ENCODE measurements at places on chromosomes 6 and 20.

- DNase-seq = no peak
Observed at GRCh38 chr20:10280018-10280908, 61.6 kb downstream of the SNAP25 start.

DNA sequence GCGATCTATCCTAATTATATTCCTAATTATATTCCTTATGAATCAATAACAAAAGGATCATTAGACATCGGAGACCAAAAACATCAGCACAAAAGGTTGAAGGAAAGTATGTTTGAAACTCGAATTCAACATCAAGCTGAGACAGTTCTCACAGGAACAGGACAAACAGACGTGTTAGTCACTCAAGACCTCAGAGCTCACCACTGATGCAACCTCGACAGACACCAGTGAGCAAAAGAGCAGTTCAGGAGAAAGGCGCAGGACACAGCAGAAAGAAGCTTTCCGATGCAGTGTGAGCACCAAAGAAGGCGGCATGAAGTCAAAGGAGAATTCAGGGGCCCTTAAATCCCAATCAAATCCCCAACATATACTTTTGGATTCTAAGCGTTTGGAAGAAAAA lies 6.3 kb upstream of the RAMACL start:
- DNase-seq = no peak

DNA sequence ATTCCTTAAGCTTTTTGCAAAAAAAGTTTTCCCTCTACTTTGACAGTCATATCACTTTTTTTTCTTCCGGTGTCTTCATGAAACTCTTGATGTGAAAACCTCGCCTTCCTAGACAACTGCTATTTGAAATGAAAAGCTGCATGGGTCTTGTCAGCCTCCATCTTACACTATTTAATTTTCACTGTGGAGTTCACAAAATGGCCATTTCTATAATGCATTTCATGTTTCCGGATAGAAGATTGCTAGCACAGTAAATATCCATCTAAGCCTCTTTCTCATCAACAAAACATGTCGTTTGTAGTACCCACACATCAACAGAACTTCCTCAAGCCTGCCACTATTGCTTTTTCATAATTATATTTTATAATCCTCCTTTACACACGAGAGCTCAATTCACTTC lies 204.9 kb upstream of the ID4 start:
- DNase-seq = no peak

DNA sequence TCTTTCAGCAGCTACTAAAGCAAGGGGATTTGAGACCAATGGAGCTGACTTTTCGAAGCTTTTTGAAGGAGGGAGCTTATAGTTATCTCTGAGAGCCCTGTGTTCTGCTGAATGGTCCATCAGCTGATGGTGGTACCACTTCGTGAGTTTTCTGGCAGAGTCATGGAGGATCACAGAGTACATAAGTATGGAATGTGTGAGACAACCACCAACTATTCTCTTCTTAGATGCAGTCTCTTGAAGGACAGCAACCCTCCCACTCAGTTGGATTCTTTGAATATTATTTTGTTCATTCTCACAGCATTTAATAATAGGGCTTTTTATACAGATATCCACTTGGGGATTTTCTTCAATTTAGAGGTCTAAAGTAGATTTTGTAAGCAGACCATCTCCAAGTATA lies 75.3 kb downstream of the ELOVL2 start:
- no peak for DNase-seq

GRCh38 chr6:70823651-70824050 lies 133.2 kb downstream of the B3GAT2 start:
- DNase-seq = no peak

- no peak for DNase-seq
Observed at GRCh38 chr6:108543175-108543940, 17.4 kb upstream of the FOXO3 start.

DNA sequence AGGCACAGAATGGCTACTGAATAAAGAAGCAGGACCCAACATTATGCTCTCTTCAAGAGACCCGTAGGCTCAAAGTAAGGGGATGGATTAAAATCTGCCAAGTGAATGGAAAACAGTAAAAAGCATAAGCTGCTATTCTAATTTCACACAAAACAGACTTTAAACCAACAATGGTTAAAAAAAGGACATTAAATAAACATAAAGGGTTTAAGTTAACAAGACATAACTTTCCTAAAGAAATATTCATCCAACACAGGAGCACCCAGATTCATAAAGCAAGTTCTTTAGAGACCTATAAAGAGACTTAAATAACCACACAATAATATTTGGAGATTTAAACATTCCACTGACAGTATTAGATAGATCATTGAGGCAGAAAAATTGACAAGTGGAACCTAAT lies 624.5 kb downstream of the RFPL4B start:
- no peak for DNase-seq

DNA sequence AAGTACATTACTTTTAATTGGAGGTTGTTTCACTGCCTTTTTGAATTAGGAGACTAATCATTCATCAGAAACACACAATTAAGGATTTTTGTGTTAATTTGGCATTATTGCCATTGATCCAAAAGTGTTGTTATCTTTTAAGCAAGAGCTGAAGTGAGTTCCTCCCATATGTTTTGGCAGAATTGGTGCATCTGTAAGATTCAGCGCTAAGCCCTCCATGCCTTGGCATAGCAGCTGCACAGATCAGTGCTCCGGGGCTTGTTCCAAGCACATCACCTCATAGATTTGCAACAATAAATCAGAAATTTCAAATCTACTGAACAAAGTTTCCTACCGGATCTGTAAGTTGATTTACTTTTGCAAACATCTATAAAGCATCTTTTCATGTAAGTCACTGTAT lies 106.8 kb upstream of the PHACTR1 start:
- no peak for DNase-seq

GRCh38 chr6:47145212-47145611 lies 103.1 kb upstream of the ADGRF1 start:
- DNase-seq = no peak

GRCh38 chr6:23870496-23870895 lies 255.5 kb upstream of the NRSN1 start:
- DNase-seq = no peak

DNA sequence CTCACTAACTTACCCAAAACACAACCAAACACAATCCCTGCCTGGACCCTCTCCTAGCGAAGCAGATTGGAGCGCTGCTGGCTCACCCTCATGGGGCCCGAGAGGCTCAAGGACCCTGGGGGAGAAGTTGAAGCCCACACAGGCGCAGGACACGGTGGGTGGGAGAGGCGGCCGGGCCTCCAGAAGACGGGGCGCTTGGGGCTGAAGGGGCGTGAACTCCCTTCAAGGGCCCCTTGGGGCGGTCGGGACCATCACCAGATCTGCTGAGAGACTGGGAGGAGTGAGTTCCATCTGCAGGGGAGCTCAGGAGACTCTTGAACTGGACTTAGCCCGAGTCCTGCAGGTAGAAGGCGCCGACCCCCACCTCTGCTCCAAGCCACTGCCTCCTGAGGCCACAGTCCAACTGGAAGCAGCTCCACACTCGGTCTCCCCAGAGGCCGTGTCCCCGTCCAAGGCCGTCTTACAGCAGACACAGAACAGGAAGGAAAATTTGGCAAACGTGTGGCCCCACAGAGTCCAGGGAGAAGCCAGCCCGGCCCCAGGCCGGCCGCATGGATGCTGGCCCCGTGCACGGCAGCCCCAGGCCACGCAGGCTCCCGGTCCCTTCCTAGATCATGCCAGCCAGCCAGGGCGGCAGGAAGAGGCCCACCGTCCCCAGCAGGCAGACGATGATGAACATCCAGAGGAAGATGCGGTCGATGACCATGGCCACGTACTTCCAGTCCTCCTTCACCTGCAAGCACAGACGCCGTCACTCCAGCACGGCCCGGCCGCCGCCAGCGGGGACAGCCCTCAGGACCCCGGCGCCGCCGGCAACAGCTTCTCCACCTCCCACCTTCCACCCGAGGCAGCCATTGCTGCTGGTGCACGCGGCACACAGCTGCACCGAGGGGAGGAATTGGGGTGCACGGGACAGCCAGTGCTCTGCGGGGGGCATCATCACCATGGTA lies 14.7 kb downstream of the CHRNA4 start:
- DNase-seq = no peak

DNA sequence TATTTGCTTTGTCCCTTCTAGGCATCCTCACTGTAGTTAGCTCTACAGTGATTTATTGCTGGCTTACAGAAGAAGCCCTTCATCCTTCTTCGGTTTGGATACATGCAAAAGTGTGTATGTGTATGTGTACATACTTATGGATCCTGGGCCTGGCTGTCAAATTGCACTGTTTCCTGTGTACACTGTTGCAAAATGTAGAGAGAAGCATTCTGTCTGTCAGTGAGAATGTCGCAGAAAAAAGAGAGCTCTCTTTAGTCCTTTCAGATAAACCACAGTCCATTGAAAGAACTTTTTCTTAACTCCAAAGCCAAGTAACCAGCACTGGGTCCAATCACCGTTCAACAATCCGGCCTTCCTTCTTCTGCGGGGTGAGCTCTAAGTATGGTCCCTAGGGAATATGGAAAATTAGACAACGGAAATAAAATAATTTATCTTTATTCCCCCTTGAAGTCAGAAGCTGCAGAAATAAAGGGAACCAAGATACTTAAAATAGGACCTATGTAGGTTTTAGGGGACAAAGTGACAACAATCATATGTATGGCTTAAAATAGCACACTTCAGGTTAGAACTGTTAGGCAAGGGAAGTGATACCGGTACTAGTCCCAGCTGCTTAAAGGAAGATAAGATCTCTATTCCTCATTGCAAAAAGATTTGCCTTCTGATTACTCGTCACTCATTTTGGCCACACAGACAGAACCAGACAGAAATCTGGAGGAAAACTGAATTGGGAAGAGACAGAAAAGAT lies 107.0 kb downstream of the CD83 start:
- no peak for DNase-seq

GRCh38 chr6:82178077-82178758 lies 69.3 kb downstream of the IBTK start:
- DNase-seq = no peak

DNA sequence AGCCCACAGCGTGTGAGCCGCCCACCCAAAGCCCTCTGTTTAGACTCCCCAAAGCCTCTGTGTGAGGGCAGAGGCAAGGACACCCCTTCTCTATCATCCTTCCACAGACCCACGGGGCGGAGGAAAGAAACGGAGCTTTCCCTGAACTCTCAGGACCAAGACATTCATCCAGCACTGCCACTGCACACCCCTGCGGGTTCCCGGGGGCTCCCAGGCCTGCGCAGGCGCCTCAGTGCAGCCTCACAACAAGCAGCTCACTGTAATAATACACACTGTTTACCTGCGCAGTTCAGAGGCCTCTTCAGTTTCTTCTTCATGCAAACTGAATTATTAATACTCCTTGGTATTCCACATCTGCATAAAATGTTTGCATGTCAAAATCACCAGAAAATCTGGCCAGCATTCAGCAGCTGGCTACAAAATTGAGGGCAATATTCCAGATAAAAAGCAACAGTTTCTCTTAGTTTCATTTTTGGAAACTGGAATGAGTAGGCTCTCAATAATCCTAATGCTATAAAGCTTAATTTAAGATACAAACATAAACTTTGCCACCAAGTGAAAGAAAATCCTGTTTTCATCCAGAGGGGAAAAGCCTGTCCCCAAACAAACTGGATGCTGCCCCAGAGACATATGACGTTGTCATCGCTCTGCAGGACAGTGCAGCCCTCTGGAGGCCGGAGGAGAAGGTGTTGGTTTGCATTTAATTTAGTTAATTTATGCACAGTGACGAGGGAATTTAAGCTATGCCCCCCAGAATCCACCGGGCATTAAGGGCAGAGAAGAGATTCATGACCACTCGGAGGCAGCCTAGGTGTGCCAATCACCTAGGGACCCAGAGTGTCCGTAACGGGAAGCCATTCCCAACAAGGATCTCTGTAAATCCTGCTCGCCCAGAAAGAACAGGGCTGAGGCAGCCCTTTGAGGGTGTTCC lies 45.3 kb downstream of the NINL start:
- no peak for DNase-seq

- no peak for DNase-seq
Observed at GRCh38 chr6:4645713-4646360, 130.4 kb upstream of the CDYL start.

- no peak for DNase-seq
Observed at GRCh38 chr20:12068121-12068520, 150.4 kb downstream of the BTBD3 start.

DNA sequence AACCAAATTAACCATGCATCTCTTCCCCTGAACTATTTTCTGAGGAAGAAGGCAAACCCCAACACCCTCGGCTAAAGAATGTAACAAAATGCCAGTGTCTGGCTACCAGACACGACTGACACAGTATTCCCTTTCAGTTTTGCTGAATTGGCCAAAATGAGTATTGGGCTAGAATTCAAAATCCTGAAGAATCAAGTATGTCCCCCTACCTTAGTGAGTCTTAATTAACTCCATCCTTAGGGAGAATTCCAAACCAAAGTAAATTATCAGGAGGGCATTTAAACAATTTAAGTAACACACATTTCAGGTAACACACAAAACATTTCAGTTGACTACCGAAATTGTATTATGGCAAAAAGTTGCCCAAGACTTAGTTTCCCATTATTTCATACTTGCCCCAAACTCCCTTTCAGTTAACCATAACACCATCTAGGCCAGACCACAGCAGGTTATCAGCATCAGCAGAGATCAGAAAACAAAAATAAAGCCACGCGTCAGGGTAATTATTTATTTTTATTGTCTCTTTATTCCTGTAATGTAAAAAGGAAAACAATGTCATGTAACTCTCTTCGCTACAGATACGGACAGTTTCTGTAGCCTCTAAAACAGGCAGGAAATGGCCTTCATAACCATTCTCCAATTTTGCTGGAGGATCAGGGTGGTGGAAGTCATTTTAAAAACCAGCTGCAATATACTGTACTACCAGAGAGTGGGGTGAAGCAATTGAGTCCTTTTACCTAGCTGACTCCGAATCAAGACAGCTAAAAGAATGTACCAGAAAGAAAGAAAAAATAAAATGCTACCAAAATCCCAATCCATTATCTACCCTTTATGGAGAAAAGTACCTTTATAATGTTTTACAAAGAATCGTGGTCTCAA lies 1.9 kb downstream of the SNX5 start:
- DNase-seq = no peak

- no peak for DNase-seq
Observed at GRCh38 chr6:161744211-161745067, 470.6 kb upstream of the AGPAT4 start.

- DNase-seq = no peak
Observed at GRCh38 chr6:111439171-111439570, 43.8 kb downstream of the REV3L start.

GRCh38 chr6:10414756-10415616 lies at the start of gene TFAP2A:
TFAP2A (minus strand) TSS chr6:10415074; CDS start chr6:10414991, 83 bp downstream.
- DNase-seq = no peak

DNA sequence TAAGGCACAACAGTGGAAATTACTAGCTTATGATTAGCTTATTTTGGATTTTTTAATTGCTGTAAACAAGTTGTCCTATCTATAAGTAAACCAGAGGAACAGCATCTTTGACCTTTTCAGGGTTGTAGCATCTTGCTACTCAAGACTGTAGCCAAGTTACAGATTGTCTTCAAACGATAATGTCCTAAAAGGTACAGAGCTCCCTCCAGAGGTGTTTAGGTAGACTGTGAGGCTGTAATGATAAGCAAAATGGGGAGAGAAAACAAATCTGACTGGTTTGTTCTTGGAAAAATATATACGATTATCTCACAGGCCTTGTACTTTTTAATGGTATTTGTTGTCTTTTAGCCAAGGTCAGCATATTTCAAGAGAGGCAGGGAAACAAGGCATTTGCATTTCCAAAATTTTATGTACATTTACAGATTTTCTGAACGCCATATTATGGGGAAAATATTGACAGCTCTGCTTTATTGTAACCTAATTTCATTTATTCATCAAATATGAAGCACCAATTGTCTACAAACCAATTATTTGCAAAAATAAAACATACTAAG lies 273.4 kb downstream of the MEI4 start:
- DNase-seq = no peak

- no peak for DNase-seq
Observed at GRCh38 chr20:9705722-9706476, 133.0 kb downstream of the PAK5 start.

GRCh38 chr20:29443819-29444218 lies 1813.6 kb upstream of the DEFB115 start:
- no peak for DNase-seq
